ENCODE measurements at places on chromosomes 11 and 22.

- no peak for DNase-seq
These were observed 88.1 kb downstream of the PACS1 start for GRCh38 chr11:66158156-66158555.

- DNase-seq: peak; percentile 90
These were observed 51.2 kb upstream of the SLC22A12 start for GRCh38 chr11:64539711-64540427.

GRCh38 chr11:34680918-34681586 is 60.2 kb downstream of the EHF start:
- no peak for DNase-seq

- no peak for DNase-seq
These were observed 4.9 kb downstream of the SULT4A1 start for GRCh38 chr22:43857367-43857766.

GRCh38 chr11:47725442-47726117 is 10.4 kb upstream of the AGBL2 start:
- DNase-seq: no peak

GRCh38 chr22:45628515-45628914 is 43.1 kb upstream of the ATXN10 start:
- no peak for DNase-seq

- no peak for DNase-seq
These were observed 243.6 kb upstream of the LUZP2 start for GRCh38 chr11:24253237-24253760.

DNA sequence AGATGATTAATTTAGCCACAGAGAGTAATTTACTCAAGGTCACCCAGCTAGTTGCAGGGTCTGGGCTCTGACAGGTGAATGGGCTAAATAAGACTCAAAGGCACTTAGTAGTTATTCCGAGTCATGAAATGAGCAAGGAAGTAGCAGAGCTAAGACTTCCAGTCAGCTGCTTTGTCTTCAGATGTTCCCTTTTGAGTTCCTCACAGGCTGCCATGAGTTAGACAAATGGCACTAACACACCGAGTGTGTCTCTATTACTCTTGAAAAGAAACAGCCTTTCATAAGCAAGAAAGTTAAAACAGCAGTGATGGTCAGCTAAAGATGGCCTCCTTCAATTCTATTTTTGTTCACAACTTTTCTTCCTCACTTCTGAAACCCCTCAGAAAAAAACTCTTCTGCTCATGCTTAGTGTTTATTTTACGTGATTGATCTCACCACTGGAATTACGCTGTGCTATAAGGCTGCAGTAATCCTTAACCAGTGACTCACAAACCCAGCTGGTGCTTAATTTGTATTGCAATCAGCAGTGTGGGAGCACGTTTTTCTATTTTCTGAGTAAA is 389.1 kb downstream of the AASDHPPT start:
- no peak for DNase-seq

GRCh38 chr11:67024966-67025365 is 2.0 kb downstream of the SYT12 start:
- peak; percentile 14 for DNase-seq

- no peak for DNase-seq
These were observed at the start of gene CLCF1 for GRCh38 chr11:67372993-67373647. Gene CLCF1, minus strand, starts transcription at chr11:67373598. Its CDS starts 59 bp downstream, at chr11:67373539.

- no peak for DNase-seq
These were observed 96.4 kb upstream of the BIRC3 start for GRCh38 chr11:102220728-102221467.

DNA sequence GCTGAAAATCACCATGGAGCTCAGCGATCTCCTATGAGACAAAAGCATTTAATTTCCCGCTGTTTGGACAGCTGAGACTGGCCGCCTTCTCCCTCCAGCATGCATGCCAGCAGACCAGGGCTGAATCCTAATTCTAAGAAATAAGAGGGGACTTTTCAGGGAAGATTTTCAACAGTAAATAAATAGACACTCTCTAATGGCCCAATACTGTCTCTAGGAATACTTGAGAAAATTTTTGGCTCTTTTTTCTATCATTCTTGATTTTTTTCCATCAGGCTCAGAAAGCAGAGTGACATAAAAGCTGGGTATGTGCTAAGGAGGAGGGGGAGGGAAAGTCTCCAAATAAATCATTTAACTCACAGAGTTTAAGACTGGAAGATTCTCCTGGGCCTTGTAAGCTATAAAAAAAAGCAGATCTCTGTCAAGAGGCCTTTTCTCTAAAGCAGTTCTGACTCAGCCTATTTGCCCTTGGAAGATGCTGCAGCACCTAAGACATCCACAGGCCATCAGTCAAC is 17.6 kb upstream of the SPON1 start:
- no peak for DNase-seq

- DNase-seq: no peak
These were observed 139.8 kb downstream of the CCDC81 start for GRCh38 chr11:86514453-86514852.

- no peak for DNase-seq
These were observed 9.9 kb downstream of the RAB36 start for GRCh38 chr22:23155143-23155542.

DNA sequence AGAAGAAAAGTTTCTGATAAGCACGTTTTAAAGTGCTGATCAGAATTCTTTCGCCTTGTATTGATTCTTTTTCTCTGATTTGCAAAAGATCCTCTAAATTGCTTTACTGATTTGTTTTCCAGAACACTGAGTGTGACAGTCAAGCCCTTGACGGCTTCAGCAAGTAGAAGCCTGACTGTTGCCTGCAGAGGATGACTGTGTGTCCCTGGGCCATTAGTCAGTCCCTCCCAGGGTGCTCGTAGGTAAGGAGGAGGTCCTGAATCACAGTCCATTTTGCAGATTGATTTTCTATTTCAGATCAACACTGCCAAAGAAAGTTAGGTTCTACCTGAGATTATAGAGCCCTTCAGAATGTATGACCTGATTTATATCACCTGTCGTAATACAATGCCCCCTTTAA is 38.6 kb upstream of the POGLUT3 start:
- no peak for DNase-seq

GRCh38 chr11:19890308-19890707 is 177.7 kb downstream of the NAV2 start:
- no peak for DNase-seq

DNA sequence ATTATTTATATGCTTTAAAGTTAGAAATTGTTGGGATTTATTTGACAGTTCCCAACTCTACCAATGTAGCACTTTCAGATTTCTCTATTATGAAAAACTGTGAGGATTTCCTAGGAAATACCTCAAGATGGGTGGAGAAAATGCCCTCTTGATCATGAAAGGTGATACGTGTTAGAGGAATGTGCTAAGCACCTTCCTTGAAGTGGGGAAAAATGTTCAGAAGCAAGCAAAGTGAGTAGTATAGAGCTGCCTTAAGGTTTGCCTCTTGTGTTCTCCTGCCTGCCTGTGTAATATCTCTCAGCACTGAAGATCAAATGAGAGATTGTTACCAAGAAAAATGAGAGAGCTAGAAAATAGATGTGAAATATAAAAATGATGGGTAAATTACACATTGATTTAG is 58.2 kb downstream of the YAP1 start:
- no peak for DNase-seq

DNA sequence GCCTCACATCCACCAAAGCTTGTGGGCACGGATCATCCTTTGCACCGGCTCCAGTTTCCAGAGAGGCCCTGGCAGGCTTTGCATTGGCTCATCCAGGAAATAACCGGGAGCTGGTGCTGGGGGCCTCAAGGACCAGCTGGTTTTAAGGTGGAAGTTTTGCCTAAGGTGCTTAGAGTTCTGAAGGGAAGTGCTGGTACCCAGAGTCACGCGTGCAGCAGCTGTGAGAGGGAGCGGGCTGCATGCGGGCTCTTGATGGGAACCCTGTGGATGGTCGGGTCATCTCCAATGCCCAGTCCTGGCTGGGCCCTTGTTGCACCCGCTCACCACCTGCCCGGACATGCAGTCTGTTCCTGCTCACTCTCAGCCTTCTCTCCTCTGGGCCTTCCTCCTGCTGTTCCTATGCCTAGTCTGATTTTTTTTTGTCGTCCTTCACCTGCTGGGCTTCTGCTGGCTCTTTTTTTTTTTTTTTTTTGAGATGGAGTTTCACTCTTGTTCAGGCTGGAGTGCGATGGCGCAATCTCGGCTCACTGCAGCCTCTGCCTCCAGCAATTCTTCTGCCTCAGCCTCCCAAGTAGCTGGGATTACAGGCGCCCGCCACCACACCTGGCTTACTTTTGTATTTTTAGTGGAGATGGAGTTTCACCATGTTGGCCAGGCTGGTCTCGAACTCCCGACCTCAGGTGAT is 24.0 kb upstream of the PRR5 start:
- DNase-seq: no peak
